HFF-Myc (cell line): ENCODE measurements at places on chromosomes 7 and 10.

- no peak for DNase-seq
These were observed 11.6 kb upstream of the ORAI2 start for GRCh38 chr7:102421706-102422240.

DNA sequence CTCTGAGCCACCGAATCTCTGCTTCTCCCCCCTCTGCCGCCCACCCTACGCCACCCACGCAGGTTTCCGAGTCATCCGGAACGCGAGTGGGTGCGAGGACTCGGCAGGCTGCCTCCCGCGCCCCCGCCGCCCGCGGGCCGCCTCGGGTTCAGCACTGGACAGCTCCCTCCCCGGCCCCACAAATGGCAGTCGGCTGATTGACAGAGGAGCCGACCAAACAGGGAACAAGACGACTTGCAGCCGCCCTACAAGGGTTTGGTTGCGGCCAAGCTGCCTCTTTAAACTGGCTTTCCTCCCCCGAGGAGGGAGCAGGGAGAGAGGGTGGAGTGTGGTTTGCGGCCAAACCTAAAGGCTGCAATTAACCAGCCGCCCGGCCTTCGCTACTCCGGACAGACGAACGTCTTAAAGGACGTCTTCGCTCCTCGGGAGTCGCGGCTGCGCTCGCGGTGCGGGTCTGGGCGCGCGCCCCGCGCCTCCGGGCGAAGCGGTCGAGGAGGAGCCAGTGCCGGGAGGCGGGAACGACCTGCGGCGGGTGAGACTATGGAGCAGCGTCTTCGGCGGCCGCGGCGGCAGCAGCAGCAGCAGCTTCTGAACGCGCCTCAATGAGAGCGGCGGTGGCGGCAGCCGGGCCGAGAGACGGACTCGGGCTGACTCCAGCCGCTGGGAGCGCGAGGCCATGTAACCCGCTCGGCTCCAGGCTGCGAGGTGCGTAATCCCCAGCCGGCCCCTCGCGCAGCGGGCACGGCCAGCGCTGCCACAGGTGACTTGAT lies at the start of gene GPR158:
Gene GPR158 (plus strand): TSS at position 541 of the 770 bp plus-strand sequence. CDS start 420 bp downstream, outside the sequence.
- peak; percentile 44 for DNase-seq

- no peak for DNase-seq
These were observed 88.0 kb downstream of the OR13A1 start for GRCh38 chr10:45227456-45227855.

- no peak for DNase-seq
These were observed 24.0 kb upstream of the PCGF5 start for GRCh38 chr10:91196268-91197048.

DNA sequence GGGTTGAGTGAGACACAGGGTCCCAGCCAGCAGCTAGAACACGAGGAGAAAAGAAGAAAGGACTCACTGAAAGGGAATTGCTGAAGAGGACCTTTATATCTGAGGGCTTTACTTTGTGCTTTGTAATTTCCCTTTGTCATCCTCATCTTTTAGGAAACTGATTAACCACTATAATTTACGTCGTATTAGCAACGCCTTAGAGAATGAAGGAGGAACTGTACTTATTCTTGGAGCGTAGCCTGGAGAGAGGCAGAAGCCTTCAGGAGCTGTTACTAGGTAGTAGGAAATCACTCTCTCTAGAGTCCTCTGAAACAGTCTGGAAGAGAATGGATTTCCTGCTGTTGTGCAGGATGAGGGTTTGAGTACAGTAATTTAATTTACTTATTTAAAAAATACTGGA lies 101.0 kb upstream of the STEAP1B start:
- no peak for DNase-seq

DNA sequence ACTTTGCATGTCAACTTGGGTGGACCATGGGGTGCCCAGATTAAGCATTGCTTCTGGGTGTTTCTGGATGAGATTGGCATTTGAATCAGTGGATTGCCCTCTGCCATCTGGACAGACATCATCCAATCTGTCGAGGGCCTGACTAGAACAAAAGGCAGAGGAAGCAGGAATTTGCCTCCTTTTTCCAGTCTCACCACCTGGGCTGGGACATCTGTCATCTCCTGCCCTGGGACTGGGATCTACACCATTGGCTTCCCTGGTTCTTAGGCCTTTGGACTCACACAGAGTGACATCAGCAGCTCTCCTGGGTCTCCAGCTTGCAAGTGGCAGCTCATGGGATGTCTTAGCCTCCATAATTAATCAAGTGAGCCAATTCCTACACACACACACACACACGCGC lies 10.3 kb downstream of the SLC13A4 start:
- no peak for DNase-seq

- DNase-seq, result no peak
These were observed 18.2 kb downstream of the ANLN start for GRCh38 chr7:36407636-36408550.

DNA sequence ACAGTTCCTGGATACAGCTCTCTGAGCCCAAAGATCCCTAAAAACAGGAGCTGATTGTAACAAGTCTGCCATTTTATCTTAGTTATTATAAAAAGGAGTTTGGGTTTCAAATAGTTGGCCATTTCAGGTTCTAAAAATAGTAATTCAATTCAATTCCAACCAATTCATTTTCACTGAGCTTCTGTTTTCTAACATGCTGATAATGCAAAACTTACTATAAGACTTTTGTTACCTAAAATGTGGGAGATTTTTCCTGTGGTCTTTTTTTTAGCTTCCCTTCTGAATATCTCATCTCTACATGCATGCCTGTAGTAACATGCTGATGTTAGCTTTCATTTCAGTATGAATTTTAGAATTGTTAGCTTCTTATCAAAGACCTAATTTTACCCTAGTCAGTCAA lies 13.4 kb downstream of the NRBF2 start:
- no peak for DNase-seq

- no peak for DNase-seq
These were observed 744.9 kb downstream of the ANKRD7 start for GRCh38 chr7:118969370-118969769.

DNA sequence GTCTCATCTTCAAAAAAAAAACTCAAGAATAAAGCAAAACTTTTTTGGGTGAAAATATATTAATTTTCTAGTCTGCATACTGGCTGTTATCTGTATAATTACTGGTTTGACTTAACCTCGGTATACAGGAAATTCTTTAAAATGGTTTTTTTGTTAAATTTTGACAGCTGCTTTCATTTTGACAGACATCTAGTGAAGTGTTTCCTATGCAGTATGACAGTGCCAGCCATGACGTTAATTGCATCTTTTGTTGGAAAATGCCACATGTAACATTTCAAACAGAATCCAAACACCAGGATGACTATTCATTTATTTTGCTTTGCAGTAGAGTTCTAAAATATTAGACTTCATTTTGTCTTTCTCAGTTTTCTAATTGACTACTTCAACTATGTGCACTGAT lies 460.4 kb downstream of the NXPH1 start:
- DNase-seq, result no peak

DNA sequence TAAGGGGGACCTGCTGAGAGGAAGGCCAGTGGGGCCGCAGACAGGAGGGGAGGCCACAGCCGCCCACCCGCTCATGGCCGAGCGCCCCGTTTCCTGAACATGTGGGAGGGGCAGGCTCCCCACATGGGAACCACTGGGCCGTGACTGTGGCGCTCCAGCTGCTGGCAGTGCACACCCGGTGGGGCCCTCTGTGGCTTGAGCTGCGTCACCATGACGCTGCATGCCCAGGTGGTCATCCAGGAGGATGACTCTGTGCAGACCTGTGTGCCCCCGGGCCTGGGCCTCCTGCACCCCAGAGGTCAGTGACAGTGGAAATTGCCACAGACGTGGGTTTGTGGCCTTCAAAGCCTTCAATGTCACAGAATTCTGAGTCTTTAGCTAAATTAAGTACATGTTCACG lies 85.1 kb downstream of the MGMT start:
- DNase-seq, result no peak

GRCh38 chr7:101804088-101804963 lies 13.1 kb upstream of the CUX1 start:
- no peak for DNase-seq

DNA sequence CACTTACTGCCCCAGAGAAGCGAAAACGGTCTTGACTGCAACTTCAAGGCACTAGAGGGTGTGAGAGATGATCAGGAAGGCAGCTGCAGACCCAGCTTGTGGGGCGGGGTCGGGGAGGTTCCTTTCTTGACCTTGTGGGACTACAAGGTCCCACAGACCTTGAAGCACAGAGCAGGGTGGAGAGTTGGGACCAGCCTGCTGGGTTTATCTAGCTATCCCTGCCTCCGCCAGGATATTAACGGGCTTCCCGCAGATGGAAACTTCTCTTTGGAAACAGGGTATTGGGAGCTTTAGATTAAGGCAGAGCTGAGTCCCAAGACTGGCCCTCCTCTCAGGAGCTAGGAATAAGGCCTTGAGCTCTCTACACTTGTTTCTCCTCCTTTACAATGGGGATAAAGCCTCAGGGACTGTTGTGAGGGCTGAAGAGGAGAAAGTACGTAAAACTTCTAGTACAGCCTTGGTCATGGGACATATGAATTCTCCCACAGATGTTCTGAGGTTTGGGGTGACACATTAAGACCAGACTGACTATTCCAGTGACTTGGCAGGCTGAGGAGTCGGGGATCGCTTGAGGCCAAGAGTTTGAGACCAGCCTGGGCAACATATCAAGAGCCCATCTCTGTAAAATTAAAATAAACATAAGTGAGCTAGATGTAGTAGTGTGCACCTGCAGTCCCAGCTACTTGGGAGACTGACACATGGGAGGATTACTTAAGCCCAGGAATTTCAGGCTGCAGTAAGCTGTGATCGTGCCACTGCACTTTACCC lies 153.2 kb downstream of the CDH23 start:
- no peak for DNase-seq

GRCh38 chr10:122181041-122181732 lies 89.9 kb upstream of the BTBD16 start:
- no peak for DNase-seq

DNA sequence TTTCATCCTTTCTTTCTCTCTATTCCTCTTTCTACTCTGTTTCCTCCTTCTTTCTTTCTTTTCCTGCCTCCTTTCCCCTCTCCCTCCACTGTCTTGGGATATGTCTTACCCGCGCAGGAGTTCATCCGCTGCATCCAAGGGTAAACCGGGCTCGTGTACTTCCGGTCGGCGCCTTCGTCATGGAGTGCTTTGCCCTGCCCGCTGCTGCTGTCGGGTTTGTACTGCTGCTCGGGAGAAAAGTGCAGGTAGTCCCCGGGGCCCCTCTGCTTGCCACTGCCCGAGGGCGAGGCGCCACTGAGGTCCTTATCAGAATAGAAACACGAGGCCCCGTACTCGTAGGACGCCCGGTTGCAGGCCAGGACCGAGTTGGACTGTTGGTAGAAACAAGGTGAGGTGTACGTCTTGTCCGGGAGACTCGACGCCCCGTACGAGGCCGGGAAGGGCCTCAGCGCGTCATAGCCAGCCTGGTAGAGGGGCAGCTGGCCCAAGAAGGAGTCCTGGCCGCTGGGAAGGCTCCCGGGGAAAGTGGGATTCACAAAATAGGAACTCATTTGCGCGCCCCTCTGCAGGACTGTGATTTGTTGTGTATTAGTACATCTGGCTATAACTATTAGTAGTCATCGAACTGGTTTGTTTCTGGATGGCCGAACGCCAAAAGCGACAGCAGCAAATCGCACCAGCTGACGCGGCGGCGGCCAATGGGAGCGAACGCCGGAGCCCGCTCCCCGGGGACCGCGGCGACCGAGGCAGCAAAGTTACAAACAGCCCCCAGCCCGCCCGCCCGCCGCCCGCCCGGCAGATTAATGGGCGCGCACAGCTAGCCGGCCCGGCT lies at the start of gene HOXA6:
Gene HOXA6 (minus strand): TSS at position 576 of the 832 bp plus-strand sequence. CDS start 25 bp downstream, at position 551.
- no peak for DNase-seq

- no peak for DNase-seq
These were observed 149.4 kb upstream of the PFKP start for GRCh38 chr10:2917926-2918325.

DNA sequence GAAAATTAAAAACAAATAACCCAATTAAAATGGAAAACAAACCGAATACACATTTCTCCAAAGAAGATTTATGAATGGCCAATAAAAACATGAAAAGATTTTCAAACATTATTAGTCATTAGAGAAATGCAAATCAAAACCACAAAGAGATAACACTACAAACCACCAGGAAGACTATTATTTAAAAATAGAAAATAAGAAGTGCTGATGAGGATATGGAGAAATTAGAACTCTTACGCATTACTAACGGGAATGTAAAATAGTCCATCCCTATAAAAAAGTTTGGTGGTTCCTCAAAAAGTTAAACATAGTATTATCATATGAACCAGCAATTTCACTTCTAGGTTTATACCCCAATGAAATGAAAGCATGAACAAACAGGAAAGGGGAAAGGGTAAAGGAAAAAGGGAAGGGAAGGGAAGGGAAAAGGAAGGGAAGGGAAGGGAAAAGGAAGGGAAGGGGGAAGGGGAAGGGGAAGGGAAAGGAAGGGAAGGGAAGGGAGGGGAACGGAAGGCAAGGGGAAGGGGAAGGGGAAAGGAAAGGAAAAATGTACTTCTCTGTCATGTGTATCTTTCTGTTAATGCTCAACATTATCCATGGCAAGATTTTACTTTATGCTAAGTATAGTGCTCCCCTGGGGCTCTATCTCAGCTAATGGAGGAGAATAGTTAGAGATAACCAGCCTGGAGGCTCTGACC lies 125.3 kb upstream of the RSU1 start:
- DNase-seq, result no peak

DNA sequence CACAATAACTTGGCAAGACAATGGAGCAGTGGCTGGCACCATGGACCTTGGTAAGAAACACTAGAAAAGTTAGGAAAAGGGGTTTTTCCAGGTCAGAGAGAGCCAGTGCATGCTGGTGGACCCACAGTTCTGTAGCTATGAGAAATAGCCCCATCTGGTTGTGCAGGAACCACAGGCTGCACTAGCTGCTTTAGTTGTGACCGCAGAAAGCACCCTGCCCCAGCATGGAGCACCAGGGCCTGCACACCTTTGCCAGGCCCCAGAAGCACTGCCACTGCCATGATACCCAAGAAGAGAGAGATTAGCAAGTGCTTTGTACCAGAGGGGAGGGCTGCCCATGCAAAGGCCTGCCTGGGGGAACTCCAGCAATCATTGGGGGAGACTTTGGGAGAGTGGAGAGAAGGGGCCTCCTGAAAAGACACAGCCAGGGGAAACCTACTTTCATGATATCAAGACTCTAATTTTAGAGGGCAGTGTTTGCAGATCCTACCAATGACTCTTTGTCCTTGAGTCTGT lies 256.1 kb upstream of the C7orf33 start:
- DNase-seq, result no peak

DNA sequence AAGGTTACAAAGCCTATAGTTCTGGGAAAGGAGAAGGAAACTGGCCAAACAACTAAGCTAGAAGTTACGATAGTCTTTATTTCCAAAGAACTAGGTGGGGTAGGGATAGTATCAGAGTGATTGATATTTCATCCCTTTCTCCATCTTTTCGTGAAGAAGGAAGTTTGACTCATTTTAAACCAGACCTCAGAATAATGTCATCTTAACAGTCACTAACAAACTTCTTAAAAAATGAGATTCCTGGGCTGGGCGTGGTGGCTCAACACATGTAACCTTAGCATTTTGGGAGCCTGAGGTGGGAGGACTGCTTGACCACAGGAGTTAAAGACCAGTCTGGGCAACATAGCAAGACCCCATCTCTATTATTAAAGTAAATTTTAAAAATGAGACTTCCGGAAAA lies 69.4 kb downstream of the ARL4A start:
- DNase-seq, result no peak

GRCh38 chr10:28036587-28036986 lies 37.7 kb upstream of the ODAD2 start:
- no peak for DNase-seq
